Natural killer cell treated with Interleukin-12 subunit alpha and Interleukin-12 subunit beta and Interleukin-15 and Interleukin-18, amount 100 ng/mL, for 72 hours (primary cell): ENCODE measurements at places on chromosomes 6 and 20.

DNA sequence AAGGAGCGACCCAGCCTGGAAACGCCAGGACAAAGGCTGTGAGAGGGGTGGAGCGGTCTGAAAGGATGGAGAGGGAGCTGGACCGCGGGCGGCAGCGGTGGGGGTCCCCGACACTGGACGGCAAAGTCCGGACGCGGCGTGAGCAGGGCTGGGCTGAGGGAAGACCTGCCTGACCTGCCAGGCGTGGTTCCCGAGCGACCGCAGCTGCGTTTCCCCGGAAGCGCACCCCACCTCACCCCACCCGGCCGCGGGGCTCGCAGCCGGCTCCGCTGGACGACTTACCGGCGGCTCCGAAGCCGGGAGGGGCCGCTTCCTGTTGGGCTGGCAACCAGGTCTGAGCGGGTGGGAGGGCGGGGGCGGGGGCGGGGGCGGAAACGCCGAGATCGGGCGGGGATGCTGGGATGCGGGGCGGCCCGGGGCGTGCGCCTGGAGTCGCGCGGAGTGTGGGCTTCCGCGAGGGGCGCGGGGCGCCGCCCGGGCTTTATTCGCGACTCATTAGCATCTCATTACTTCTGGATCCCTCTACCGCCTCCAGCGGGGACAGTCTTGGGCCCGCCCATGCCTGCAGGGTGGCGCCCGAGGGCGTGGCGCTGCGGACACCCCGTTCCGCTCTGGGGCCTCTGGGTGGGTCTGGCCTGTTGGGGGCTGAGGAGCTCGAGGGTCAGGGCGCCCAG lies at the start of gene MICAL1:
Gene MICAL1 (minus strand): TSS at position 336 of the 674 bp plus-strand sequence. CDS start 1,576 bp downstream, outside the sequence.
- DNase-seq: peak; percentile 77

GRCh38 chr6:167403427-167403826 lies 78.5 kb downstream of the TTLL2 start:
- no peak for DNase-seq

DNA sequence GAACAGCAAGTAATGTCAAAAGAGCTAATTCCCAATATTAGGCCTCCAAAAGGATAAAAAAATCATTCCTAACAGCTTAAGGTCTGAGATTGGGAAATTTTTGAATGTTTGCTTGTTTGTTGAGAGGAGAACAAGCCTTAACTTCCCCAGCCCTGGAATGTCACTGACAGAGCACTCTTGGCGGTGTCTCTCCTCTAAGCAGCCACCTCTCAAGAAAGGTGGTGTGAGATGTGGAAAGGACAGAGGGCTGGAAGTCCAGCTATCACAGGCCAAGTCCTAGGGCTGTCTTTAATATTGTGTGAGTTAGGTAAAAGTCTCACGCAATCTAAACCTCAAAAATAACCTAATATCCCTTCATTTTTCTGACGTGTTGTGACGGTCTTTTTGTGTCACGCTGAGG lies 101.6 kb downstream of the MTFR2 start:
- DNase-seq: no peak

GRCh38 chr6:54646069-54646950 lies 200.3 kb upstream of the FAM83B start:
- no peak for DNase-seq

- no peak for DNase-seq
These were observed 115.6 kb upstream of the PTPN1 start for GRCh38 chr20:50394569-50394968.

- no peak for DNase-seq
These were observed 13.4 kb downstream of the CAPN11 start for GRCh38 chr6:44171899-44172546.

DNA sequence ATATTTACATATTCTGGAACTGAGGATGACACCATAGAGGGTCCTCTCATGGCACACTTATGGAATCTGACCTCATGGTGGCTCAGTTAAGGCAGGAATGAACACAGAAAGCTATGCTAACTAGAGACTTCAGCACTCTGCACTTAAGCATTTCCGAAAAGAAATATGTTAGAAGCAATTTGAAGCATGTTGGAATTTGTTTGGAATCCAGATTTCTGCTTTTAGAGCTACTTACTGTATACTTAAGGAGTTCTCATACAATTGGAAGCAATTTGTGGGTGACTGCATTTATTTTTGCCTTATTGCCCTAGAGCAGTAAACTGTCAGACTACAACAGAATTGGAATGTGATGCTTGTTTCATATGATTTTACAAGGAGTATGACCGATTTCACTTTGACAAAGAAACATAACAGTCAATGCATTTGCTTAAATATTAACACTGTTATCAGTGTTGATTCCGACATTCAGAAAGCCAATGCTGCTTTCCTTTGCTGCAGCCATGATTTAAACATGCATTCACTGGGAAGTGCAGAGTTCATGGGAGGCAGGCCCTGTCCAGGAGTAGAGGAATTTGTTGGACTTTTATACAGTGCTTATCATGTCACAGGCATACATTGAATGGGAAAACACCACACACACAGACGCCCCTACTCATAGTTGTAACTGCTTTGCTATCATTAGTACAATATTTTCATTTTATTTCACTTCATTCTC lies 244.4 kb downstream of the SAMD5 start:
- no peak for DNase-seq

- DNase-seq: no peak
These were observed 287.0 kb upstream of the PRND start for GRCh38 chr20:4434681-4435080.

GRCh38 chr6:85058806-85059205 lies 294.4 kb upstream of the TBX18 start:
- DNase-seq: no peak

DNA sequence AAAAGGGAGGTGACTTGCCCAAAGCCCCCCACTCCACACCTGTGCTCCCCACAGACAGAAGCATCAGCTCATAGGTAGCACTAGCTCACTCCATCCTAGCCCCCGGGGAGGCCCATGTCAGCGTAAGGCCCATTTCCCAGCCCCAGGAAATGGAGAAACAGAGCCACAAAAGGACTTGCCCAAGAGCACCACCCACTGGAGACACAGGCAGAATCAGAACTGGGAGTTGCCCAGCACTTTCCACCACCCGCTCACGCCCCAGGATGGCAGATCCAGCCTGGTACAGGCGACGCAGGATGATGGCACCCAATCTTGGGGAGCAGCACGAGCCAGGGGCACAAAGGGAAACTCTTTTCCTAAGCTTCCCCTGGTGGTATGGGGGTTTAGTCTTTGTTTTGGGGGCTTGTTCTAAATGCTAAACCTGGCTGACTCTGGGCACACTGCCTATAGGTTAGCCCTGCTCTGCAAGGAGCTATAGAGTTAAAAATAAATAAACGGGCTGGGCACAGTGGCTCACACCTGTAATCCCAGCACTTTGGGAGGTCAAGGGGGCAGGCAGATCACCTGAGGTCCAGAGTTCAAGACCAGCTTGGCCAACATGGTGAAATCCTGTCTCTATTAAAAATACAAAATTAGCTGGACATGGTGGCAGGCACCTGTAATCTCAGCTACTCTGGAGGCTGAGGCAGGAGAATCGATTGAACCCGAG lies 11.8 kb downstream of the C20orf203 start:
- no peak for DNase-seq

GRCh38 chr6:146861029-146861563 lies 262.3 kb downstream of the ADGB start:
- no peak for DNase-seq

DNA sequence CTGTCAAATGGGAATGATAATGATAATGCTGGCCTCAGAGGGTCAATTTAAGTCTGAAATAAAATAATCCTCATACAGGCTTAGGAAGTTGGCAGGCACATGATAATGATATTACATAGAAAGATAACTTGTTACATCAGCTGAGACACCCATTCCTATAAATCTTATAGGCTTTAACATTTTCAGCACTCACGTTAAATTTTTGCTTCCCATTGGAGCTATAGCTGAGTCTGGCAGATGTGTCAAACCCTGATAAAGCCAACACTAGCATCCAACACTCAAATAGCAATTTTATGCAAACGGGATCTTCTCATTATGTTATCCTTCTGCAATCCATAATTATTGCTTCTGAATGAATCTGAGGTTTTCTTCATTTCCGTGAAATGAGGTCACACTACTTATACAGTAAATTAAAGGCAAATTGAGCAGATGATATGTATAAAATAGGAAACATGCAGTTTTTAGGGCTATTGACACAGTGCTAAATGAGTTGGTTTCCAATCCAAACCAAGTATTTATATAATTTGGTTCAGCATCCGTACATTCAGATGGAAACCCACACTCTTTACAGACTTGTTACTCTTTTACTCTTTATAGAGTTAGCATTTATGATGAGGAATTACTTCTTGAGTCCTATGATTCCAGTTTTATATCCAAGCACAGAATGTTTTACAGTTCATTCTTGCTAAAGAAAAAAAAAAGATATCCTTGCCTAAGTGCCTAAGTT lies 481.6 kb downstream of the BTBD3 start:
- no peak for DNase-seq

- no peak for DNase-seq
These were observed 34.7 kb upstream of the LAMA4 start for GRCh38 chr6:112289038-112289566.

DNA sequence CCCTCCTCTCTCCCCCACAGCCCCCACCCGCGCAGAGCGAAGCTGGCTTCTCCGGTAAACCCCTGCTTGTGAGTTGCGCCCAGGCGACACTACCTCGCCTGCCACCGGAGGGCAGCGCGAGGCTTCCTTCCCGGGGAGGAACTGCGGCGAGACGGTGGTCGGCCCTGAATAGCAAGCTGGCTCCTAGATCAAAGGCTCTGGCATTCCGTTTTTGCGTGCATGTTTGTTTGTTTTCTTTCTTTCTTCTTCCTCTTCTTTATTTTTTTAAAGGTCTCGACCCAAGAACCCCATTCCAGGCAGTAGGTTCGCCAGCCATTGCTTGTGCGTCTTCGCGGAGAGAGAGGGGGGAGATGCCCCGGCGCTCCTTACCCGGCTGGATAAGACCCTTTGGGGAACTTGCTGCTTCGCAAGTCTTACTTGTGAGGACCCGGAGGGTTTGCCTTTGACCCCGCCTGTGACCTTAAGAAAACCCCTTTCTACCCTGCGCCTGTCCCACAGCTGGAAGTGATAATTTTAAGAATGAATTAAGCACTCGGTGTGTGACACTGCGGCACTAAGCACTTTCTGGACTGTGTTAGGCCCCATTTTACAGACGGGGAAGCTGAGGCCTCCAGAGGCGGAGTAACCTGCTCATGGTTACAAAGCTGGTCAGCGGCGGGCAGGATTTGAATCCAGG lies 92.7 kb upstream of the SIRPA start:
- DNase-seq: no peak

DNA sequence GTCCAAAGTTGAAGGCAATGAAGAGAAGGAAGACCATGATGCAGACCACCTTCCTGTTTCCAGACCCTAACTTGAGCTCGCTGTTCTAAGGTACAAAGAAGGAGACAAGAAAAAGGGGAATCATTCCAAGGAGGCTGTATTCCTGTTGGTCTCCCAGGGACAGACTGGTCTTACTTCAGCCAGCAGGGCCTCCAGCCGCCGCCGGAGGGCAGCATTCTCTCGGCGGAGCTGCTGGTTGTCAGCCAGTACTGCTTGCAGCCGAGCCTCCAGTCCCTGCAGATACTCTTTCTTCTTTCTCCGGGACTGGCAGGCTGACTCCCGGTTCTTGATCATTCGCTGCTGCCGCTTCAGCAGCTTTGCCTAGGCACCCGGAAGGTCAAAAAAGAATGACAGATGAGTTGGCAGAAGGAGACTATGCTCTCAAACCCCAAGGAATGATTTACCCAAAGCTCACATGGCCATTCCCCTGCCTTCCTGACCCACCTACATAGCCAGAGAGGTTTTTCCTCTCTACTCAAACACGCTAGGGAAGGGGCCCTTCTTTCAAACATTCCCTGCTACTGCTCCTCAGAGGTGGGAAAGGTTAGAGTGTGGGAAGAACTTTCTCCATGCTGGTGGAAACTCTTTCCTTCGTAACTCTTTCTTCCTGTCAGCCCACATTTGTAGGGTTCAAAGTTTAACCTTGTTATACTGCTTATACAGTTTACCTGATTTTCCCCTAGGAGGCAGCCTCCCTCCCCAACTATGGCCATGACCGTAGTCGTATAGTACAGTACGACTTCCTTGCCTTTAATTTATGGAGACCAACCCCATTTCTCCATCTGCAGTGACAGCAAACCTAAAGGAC lies 9.0 kb downstream of the ATF6B start:
- DNase-seq: peak; percentile 80

DNA sequence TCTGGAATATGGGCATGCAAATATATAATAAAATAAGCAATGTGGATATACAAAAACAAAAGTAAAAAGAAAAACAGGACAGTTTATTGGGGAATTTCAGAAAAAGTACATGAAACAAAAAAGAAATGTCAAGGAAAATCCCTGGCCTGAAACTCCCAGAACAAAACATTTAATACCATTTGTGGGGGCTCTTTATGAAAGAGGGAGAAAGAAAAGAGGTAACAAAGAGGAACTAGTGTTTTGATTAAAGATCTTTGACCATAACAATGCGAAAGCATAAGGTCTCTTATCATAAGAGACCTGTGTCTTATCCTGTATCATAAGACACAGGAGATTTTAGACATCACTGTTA lies 88.6 kb upstream of the ARID1B start:
- DNase-seq: no peak

DNA sequence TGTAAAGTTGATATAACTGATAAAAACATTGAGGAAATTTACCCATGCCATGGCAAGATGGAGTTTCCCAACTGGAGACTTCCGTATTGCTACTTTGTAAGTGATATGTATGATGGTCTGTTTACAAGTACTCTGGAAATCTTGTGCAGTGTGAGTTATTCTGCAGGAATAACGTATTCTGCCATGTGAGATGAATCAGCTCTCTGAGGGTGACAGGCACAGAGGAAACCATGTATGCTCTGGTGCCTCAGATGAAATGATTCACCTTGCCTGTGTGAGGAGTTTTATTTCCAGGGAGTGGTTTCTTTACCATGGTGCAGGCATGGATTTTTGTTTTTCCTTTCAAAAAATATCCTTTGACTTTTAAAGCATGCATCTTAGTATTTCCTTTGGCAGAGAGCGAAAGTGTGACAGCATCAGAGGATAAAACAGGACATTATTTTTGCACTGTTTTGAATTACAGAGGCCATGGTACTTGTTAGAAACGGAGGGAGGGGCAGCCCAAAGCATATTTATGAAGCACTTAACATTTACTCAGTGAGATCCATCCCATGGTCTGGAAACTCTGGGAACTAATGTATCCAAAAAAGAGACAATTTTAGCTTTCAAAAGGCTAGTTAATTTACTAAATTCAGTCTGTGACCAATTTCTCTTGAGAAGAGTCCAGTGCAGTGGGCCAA lies 36.0 kb upstream of the MTRF1L start:
- no peak for DNase-seq

- no peak for DNase-seq
These were observed 3.8 kb upstream of the ARFGAP1 start for GRCh38 chr20:63268671-63269439.

- DNase-seq: no peak
These were observed 140.1 kb downstream of the CEBPB start for GRCh38 chr20:50330504-50331313.
